Common myeloid progenitor, CD34-positive (primary cell): ENCODE measurements at places on chromosomes 5 and 9.
A peak's percentile ranks its signal among the peaks of the same experiment; 100 is the strongest.

DNA sequence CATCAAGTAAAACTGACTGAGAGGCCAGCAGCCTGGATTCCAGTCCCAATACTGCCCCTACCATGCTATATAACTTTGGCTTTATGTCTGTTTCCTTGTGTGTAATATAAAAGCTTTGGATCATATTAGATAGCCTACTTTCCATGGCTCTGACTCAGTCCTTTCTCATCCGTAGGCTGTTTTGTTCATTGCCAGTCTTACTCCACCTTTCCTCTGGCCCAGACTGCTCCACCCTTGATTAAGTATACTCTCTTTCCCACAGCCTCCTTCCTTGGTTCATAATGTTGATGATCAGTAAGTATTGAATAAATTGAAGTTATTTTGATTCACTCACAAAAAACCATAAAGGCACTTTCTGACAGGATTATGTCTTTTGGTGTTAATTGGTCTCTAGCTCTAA lies 1.5 kb upstream of the MRPS30 start:
- no peak for DNase-seq

DNA sequence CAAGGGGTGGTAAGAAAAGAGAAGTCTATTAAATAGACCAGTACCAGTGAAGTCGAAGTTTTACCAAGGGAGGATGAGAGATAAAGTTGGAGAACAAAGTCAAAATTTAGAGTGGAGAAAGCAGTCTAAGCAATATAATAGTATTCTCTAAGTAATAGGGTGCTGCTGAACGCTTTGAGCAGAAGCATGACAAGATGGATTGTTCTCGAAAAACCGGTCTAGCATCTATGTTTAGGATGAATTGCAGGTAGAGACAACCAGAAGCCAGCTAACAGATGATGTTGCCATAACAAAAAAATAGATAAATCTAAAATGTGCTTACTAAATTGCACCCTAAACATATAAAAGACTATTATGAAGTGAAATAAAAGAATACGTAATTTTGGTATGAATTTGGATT lies 237.0 kb downstream of the PRELID2 start:
- no peak for DNase-seq

GRCh38 chr9:134053941-134054761 lies 13.7 kb downstream of the BRD3 start:
- DNase-seq, result no peak

- DNase-seq, result no peak
These were observed 77.0 kb upstream of the SMARCA2 start for GRCh38 chr9:1938135-1938534.

GRCh38 chr9:28600226-28600625 lies 1026.9 kb upstream of the C9orf72 start:
- DNase-seq, result no peak

DNA sequence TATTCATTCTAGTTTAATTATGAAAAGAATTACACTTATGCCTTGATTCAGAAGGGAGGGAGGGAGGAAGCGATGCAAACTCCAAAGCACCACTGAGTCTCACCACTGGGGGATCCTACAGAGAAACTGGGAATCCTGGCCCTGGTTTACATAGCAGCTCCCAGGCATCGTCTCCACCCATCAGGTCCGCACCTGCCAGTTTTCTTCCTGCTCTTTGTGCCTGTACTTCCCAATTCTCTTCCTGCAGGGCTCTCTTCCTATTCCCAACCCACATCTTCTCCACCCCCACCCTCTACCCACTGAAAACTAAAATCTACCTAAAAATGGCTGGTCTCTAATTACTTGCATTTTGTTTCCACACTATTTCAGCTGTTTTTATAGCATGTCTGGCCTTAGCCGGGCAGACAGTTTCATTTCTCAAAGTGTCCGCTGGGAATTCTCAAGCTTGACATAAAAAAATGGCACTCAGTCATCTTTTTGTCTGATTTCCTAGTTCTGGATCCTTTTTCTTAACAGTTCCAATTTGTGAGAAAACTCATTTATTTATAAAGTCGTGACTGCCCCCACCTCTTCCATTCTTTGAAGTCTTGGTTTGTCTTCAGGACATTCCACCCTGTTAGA lies 1.6 kb upstream of the TNIP1 start:
- DNase-seq, result no peak

DNA sequence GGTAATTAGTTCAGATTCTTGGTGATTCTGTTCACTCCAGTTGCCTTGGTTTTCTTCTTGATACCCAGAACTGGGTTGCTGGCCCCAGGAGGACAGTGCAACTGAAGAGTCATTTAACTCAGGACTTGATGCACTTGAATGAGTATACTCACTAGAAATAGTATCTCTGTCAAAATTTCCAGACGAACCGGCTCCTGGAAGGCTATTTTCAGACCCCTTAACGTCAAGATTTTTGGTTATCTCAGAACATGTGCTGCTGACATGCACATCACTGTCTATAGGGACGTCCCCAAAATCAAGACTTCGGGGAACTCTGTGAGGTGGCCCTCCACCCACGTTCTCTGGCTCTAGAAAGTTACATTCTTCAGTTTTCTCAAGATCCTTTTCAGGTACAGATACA lies 56.7 kb upstream of the PCA3 start:
- no peak for DNase-seq

DNA sequence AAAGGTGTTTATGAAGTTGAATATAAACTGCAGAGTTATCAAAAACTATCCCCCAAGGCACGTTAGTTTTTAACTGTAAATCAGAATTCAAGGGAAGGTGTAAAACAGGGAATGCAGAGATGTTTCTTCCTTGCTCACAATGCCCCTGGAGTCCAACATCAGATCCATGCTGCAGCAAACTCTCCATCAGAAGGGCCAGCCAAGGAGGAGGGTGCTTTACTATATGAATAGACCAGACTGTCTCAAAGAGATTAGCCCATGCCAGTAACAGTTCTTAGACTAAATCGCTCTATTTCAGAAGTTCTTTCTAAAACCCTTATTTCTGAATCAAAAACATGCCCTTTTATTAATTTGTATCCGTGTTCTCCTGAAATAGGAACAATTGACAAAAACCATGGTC lies 362.8 kb upstream of the RPS23 start:
- no peak for DNase-seq

GRCh38 chr5:143576711-143577484 lies 173.4 kb upstream of the NR3C1 start:
- peak; percentile 72 for DNase-seq

DNA sequence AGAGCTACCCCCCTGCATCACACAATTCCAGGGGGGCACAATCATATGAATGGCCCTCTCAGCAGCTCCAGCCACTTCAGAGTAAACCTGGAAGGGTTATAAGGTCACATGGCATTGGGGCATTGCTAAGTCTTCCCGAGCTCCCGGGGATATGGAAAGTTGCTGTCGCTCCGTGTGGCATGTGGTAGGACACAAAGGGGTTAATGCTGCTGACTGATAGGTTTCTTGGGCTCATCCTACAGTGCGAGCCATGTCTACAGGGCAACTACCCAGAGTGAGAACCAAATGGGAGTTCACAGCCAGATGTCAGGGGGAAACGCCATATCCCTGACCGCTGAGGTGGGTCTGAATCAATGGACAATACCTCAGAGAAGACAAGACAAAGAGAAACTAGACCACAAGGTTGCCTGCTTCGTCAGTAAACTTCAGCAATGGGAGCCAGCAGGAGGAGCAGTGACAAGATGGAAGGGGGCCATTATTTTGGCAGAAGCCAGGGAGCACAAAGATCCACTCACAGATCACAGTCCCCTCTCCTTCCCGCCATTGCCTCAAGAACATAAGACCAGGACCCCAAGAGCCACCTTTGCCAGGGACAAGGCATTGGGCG lies 52.4 kb upstream of the SHISAL2B start:
- DNase-seq, result no peak

GRCh38 chr9:592225-592624 lies 249.3 kb upstream of the DMRT1 start:
- DNase-seq, result no peak

- DNase-seq, result peak; percentile 56
These were observed 344.0 kb downstream of the PTPRD start for GRCh38 chr9:10268531-10269485.

GRCh38 chr9:72156586-72156985 lies 7.3 kb downstream of the GDA start:
- no peak for DNase-seq

GRCh38 chr9:18730241-18730640 lies 256.3 kb downstream of the ADAMTSL1 start:
- DNase-seq, result no peak

- DNase-seq, result no peak
These were observed 128.7 kb upstream of the PIK3R1 start for GRCh38 chr5:68086857-68087256.

- no peak for DNase-seq
These were observed 47.5 kb upstream of the SH3PXD2B start for GRCh38 chr5:172501708-172502320.

DNA sequence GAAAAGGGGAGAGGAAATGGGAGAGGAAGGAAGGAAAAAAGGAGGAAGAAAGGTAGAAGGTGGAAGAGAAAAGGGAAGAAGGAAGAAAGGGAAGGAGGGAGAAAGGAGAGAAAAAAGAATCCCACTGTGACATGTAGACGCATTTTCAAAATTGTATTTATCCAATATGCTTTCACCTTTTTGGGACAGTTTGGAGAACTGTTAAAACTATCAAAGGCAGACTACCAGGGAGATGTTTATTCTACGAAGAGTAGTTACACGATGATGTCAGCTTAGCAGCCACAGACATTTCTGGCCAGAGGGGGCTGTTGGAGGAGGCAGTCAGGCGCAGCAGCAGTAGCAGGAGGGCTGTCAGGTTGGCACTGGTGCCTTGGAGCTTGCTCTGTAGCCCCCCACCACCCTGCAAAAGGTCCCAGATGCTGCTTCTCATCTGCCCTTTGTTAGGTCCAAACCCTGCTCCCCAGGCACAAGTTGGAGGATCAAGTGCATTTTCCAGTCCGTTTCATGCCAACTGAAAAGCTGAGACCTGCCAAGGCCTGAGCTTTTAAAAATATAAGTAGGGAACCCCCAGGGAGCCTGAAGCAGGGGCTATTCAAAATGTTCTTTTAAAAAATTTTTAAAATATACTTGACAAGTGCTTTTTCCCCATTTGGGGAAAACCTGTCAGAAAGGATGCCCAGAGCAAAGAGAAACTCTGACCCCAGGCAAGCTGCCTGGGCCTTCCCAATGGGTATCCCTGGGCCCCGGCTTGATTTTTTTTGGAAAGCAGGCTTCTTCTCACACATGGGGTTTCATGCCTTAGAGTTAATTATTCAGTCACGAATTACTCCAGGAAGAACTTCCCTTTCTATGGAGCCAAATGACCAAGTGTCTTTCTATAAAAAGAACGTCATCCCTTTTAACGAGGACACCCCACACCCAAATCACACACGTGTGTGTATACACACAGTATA lies 203.3 kb downstream of the SLIT3 start:
- DNase-seq, result no peak

GRCh38 chr9:137293482-137294090 lies 8.5 kb downstream of the NRARP start:
- no peak for DNase-seq

GRCh38 chr5:35158622-35159369 lies 71.5 kb downstream of the PRLR start:
- no peak for DNase-seq

DNA sequence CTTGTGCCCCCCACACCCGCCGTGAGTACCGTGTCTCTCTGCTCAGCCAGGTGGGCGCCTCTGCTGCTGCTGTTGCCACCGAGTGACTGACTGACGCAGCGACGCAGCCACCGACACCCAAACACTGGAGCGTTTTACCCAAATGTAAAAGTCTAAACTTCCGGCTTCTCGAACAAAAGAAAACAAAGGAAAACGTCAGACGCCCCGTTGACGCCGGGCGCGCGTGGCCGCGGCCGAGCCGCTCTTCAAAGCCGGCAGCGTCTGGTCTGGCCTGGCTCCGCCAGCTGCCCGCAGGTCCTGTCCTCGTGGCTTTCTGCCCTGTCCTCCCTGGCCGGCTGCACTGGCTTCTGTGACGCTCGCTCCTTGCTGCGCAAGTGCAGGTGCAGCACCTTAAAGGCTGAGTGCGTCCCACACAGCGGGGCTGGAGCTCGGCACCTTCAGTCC lies 41.4 kb upstream of the CLPTM1L start:
- peak; percentile 59 for DNase-seq

DNA sequence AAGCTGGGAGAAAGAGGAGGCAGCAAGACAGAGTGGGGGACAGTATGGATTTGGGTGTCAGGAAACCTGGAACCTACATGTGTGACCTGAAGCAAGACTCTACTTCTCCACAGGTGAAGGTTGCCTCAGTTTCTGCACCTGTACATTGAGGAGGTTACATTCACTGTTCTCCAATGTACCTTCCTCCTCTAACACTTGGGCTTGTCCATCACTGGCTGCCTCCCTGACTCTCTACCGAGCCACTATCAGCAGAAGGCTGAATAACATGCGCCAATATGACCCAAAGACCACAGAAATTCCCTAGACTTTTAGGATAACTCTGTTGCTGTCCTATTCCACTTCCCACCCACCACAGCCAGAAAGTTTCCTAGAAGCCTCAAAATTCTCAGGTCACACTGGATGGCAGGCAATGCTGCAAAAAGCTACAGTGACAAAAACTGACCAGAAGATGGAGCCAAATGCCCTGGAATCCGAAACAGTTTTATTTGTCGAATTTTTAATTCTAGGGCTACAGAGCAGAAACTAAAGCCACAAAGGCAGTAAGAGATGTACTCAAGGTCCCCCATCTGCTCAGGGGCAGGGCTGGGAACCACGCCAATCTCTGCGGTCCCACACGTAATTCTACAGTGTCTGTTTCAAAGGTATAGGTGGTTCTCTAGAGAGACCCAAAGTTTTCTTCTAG lies 64.4 kb downstream of the FAM114A2 start:
- peak; percentile 42 for DNase-seq

DNA sequence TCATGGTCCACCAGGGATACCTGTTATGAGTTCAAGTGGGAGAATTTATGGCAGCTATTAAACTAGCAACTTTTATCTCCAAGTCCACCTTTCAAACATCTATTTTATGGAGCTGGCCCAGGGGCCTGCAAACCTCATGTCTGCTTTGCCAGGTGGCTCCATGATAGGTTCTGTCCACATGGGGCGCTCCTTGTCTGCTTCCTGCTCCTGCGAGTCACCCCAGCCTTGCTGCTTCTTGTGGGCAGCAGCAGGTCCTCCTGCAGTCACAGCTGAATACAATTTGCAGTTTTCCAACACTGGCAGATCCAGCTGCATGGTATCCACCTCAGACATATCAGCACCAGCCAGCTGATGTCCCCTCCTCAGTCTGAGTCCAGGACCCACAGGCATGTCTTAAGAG lies 39.6 kb upstream of the FRRS1L start:
- no peak for DNase-seq

- DNase-seq, result no peak
These were observed 8.9 kb upstream of the EPB41L4B start for GRCh38 chr9:109329638-109330258.
